HFFc6 (cell line): ENCODE measurements at places on chromosomes 5 and 9. TPM values are rescaled to one million over a fixed set of nuclear protein-coding genes. Genes with fewer than 3 reads are reported as not detected.

The PRUNE2 gene
- total RNA-seq: 0.26 TPM in 1 of 2 replicates, not detected in the other

GRCh38 chr9:124134526-124134925 lies 123.0 kb downstream of the LHX2 start:
- no peak overlapping the region; the same call in 1 of the 2 replicates for H3K27ac ChIP-seq
- peaks cover 36% of the 10 kb centered on the region for H3K4me1 ChIP-seq
- H3K36me3 ChIP-seq: no peaks in the 10 kb centered on the region
- H3K27me3 ChIP-seq: peaks cover 9% of the 10 kb centered on the region

- no peaks in the 10 kb centered on the region for H3K4me1 ChIP-seq
- no peak for DNase-seq
Observed at GRCh38 chr9:14913366-14913765, 3.1 kb upstream of the FREM1 start.

DNA sequence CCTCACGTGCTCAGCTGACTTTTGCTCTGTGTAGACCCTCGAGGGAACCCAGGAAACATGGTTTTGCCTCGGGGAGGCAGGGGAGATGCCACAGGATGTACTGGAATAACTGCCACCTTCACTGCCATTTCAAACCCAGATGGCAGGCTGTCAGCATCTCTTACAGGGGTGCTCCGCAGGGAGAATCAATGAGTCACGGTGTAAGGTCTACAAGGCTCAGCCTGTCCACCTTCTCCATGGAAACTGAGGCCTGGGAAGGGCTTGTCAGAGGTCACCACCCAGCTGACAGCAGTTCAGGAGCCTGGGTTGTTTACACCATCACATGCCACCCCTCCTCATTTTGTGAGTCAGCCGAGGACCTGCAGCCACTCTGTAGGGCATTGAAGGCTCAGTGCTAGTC lies 30.8 kb downstream of the DAB2IP start:
- H3K36me3 ChIP-seq: no peaks in the 10 kb centered on the region
- H3K27me3 ChIP-seq: peaks cover 4% of the 10 kb centered on the region; the same call in 1 of the 2 replicates
- DNase-seq: no peak
- no peak overlapping the region for H3K4me3 ChIP-seq
- H3K4me1 ChIP-seq: no peaks in the 10 kb centered on the region

The ORM2 gene
- total RNA-seq: not detected in 2 replicates

DNA sequence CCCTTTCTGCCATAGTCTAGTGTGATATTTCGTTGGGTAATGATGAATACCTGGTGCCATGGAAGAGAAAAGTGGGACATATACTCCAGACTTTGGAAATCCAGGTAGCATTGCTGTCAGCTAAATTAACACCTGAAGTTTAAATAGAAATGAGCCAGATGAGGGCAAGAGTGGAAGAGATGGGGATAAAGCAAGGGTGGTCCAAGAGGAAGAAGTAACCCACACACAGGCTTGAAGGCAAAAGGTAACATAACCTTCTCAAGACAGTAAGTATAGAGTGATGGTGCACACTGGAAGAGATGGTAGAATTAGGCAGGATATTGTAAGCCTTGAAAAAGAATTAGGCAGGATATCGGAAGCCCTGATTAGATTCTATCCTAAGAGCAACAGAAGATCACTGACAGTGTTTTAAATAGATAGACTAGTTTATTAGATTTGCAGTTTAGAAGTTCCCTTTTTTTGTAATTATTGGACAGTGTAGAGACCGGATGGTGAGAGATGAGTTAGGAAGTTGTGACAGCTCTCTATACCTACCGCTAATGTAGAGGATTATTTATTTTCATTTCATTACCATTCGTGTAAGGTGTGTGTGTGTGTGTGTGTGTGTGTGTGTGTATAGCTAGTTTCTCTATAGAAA lies 16.8 kb downstream of the ANXA1 start:
- peaks cover 59% of the 10 kb centered on the region for H3K36me3 ChIP-seq
- H3K27me3 ChIP-seq: peaks cover 36% of the 10 kb centered on the region
- H3K4me3 ChIP-seq: peak overlapping the region; percentile 18
- peaks cover 9% of the 10 kb centered on the region for H3K4me1 ChIP-seq
- no peak for DNase-seq
- peak overlapping the region; percentile 43 for H3K27ac ChIP-seq

The IL13 gene
- not detected in 3 replicates for total RNA-seq

The INSYN2B gene
- total RNA-seq: 15.0 to 16.6 TPM (median 15.5 TPM) in 3 replicates

GRCh38 chr9:114371973-114372917 lies 15.5 kb downstream of the AKNA start:
- H3K27me3 ChIP-seq: peaks cover 3% of the 10 kb centered on the region; the same call in 1 of the 2 replicates
- peak overlapping the region; percentile 11; the same call in 1 of the 2 replicates for H3K4me3 ChIP-seq
- peak; percentile 65 for DNase-seq
- peak overlapping the region; percentile 85 for H3K27ac ChIP-seq

GRCh38 chr9:69476797-69477196 lies 151.8 kb downstream of the ENTREP1 start:
- peaks cover 14% of the 10 kb centered on the region for H3K4me1 ChIP-seq
- no peak overlapping the region for H3K4me3 ChIP-seq
- DNase-seq: no peak
- no peaks in the 10 kb centered on the region for H3K27me3 ChIP-seq

The BASP1 gene
- 96.8 to 158 TPM (median 121 TPM) in 3 replicates for total RNA-seq

GRCh38 chr5:167764641-167765289 lies 526.7 kb upstream of the WWC1 start:
- no peak overlapping the region for H3K27ac ChIP-seq
- no peaks in the 10 kb centered on the region for H3K36me3 ChIP-seq
- H3K4me3 ChIP-seq: no peak overlapping the region
- no peaks in the 10 kb centered on the region for H3K27me3 ChIP-seq
- no peak for DNase-seq

GRCh38 chr5:88483964-88484672 lies 215.5 kb upstream of the TMEM161B start:
- no peaks in the 10 kb centered on the region for H3K36me3 ChIP-seq
- H3K4me3 ChIP-seq: no peak overlapping the region
- no peaks in the 10 kb centered on the region for H3K27me3 ChIP-seq
- DNase-seq: no peak

DNA sequence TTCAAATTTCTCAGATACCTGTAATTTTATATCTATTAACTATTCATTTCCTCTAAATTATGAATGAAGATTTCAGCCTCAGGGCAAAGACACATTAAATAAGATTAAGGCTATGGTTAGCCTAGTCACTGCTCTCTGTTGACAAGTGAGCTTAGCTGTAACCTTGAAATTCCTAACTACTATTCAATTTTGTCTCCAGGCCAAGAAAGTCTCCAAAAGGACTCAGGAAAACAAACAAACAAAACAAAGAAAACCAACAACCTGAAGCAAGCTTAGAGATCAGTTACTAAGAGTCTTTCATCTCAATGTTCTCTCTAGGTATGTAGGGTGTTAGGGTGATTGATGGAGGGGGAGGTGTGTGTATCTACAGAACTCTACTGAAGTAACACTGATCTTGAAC lies 9.6 kb upstream of the CTNNAL1 start:
- no peak for DNase-seq
- no peak overlapping the region for H3K4me3 ChIP-seq
- H3K36me3 ChIP-seq: peaks cover 20% of the 10 kb centered on the region
- no peaks in the 10 kb centered on the region for H3K27me3 ChIP-seq
- no peak overlapping the region for H3K27ac ChIP-seq
- H3K4me1 ChIP-seq: peaks cover 24% of the 10 kb centered on the region

DNA sequence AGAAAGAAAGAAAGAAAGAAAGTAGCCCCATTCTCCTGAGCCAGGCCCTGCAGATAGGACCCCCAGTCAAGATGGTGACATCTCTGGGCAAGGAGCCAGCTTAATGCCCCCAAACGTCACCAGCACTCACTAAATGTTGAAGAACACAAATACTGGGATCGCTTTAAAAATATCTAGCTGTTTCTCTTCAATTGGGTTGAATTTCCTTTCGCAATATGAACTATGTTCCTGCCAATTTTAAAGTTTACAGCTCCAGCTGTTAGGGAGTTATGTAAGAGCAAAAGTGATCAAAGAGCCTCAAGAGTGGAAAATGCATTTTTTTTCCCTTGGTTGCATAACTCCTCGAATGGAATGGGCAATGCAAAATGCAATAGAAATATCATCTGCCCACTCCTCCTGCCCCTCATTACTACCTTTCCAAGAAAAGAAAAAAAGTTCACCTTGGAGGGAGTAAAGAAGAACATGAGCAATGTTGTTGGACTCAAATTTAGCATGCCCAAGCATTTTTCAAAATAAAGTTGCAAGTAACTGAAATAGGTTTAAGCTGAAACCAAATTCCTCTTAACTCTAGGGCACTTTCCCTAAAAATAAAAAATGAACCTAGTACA lies 244.2 kb upstream of the PIK3R1 start:
- no peaks in the 10 kb centered on the region for H3K36me3 ChIP-seq
- H3K4me3 ChIP-seq: no peak overlapping the region
- H3K27ac ChIP-seq: no peak overlapping the region

The GHR gene
- 1.4 to 2.1 TPM (median 1.7 TPM) in 3 replicates for total RNA-seq

GRCh38 chr5:35665096-35665495 lies 47.4 kb downstream of the SPEF2 start:
- no peak overlapping the region for H3K27ac ChIP-seq
- peaks cover 9% of the 10 kb centered on the region; the same call in 1 of the 2 replicates for H3K4me1 ChIP-seq
- DNase-seq: no peak
- no peak overlapping the region for H3K4me3 ChIP-seq
- no peaks in the 10 kb centered on the region for H3K27me3 ChIP-seq

DNA sequence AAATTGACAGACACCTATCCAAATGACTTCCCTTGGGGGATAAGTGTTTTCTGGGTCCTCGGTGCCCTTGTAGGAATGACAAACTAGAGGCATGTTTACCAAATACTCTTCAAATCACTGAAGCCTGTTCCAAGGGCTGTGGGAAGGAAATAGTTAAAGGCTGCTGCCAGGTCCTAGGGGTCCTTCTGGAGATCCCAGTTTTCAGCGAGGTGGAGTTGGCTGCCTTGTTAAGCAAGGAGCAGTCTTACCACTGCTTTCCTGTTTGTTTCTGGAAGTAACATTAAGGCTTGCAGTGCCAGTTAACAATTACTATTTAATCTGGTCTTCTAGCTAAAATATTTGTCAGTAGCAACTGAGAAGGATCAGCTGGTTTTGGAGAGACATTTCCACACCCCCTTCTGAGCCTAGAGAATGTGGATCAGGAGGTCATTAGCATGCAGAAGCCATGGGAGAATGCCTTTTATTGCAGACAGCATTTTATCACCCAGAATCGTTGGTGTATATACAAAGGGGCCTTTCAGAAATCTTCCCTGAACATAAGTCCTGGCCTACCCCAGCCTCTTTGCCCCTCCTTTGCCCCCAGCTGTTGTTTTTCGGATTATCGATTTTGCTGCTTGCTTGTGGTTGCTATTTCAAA lies 238.8 kb downstream of the DMAC1 start:
- H3K27ac ChIP-seq: no peak overlapping the region
- no peak for DNase-seq
- no peaks in the 10 kb centered on the region for H3K27me3 ChIP-seq
- H3K4me1 ChIP-seq: no peaks in the 10 kb centered on the region
- no peak overlapping the region for H3K4me3 ChIP-seq
- H3K36me3 ChIP-seq: no peaks in the 10 kb centered on the region

DNA sequence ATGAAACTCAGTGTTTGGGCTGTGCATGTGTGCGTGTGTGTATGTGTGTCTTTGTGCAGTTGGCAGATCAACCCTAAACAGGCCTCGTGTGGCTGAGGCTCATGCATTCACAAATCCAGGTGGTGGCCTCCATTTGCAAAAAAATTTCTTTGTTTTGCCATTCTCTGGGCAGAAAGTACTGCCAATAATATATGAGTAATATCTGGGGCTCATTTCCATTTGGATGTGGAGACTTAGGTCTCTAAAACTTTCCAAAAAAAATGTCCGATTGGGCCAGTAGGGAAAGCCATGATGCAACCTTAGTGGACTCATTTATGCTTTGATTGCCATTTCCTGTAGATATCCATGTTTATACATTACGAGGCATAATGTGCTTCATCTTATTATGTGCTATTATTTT lies 77.9 kb upstream of the RPS23 start:
- peaks cover 2% of the 10 kb centered on the region; the same call in 1 of the 2 replicates for H3K27me3 ChIP-seq
- H3K27ac ChIP-seq: no peak overlapping the region
- H3K4me1 ChIP-seq: peaks cover 70% of the 10 kb centered on the region
- no peaks in the 10 kb centered on the region for H3K36me3 ChIP-seq
- DNase-seq: no peak
